Foreskin keratinocyte (primary cell): ENCODE measurements at places on chromosomes 12 and 14. TPM values are rescaled to one million over a fixed set of nuclear protein-coding genes. Genes with fewer than 3 reads are reported as not detected.

The TPH2 gene
- total RNA-seq = not detected in 2 replicates

The NKX2-1 gene
- not detected in 2 replicates for total RNA-seq

The SMCO3 gene
- not detected in 2 replicates for total RNA-seq

The LIN7A gene
- not detected in 2 replicates for total RNA-seq

The ASIC1 gene
- total RNA-seq = 3.3 and 4.3 TPM in 2 replicates

The PPP4R4 gene
- 4.4 and 6.7 TPM in 2 replicates for total RNA-seq

The SCNN1A gene
- total RNA-seq = 1.1 and 3.2 TPM in 2 replicates

The NTN4 gene
- total RNA-seq = 8.9 and 9.5 TPM in 2 replicates

The GLI1 gene
- 2.8 and 3.8 TPM in 2 replicates for total RNA-seq

The MDGA2 gene
- total RNA-seq = not detected in 2 replicates

GRCh38 chr12:130680451-130680990 lies 35.6 kb downstream of the RIMBP2 start:
- DNase-seq = no peak

- no peak for DNase-seq
Measured at GRCh38 chr12:113565368-113565767, 93.7 kb upstream of the LHX5 start.

GRCh38 chr14:97874394-97874793 lies 1077.2 kb downstream of the VRK1 start:
- no peak for DNase-seq

DNA sequence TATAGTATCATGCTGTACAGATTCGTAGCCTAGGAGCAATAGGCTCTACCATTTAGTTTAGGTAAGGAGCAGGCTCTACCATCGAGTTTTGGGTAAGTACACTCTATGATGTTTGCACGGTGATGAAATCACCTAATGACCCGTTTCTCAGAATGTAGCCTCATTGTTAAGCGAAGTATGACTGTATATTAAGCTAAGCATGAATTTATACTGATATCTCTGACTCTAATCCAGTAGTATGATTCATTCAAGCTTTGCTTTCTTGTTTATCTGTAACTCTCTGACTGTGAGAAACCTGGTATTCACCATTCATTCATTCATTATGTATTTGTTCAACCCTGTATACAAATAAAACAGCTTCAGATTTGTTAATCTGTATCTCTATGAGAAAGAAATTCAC lies 283.9 kb upstream of the PRICKLE1 start:
- DNase-seq = no peak

DNA sequence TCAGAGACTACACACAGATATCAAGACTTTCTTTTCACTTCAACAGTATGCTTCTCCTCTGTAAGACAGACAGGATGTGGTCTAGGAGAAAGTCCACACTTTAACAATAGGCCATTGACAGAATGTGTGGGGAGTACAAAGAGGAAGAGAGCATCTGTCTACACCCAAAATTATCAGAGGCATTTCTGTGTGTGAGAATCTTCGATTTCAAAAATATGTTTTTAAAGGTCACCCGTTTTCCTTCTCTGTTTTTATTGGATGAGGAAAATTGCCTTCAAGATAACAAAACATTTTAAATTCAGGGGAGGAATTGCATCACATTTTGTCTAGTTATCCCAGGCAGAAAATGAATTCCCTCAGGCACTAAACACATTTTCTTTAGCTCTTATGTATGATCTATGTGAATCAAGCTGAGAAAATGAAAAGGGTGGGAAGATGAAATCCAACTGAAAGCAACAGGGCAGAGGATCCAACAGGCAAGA lies 16.4 kb downstream of the NAV3 start:
- DNase-seq = peak; percentile 53

DNA sequence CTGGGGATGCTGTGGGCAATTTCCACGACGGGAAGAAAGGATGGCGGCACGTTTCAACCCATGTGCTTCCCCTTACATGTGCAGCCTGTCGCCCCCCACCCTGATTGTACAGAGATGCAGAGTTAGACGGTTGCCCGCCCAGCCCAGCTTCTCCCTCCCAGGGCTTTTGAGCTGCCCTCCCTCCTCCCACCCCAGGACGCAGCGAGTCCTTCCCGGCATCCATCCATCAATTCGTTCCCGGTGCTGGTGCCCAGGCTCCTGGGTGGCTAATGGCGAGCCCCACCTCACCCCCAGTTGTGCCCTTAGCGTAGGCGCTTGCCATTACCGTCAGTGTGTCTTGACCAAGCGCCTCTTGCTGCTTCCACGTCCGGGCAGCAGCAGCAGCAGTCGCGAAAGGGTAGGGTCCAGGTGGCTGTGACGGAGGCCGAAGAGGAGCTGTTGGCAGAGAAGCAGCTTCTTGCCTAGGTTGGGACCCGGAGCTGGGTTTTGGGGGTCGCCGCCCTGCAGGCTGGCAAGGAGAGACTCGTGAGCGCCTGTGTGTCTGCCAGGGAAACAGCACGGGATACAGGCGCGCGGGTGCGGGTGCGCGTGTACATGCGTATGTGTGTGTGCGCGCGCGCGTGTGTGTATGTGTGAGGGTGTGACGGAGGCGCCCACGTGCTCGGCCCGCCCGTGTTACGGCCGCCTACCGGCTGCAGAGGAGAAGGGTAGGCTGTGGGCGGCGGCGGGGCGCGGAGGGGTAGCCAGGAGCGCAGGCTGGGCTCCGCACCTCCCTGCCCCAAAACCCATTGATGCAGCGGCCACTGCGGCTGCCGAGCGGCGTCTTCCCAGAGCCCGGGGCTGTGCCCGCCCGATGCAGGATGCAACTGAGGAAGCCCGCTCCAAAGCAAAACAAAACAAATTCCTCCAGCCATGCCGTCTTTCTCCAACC lies at the start of gene SLC6A15:
Gene SLC6A15, minus strand, starts transcription at position 602 of the 931 bp plus-strand sequence. CDS start 20,679 bp downstream, outside the sequence.
- peak; percentile 70 for DNase-seq

DNA sequence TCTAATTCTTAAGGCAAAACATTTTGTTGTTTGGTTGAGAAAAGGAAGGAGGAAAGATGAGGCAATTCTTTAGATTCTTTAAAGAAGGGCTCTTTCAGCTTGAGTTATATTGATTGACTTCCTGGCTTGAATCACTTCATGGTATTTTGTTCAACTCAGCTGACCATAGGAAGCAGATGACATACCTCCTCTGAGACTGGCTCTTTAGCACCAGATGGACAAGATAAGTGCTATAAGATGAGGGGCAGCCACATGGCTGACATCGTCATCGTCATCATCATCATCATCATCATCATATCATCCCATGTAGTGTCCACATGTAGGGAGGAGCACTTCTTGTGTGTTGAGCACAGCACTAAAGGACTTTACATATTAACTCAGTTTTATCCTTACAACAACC lies 81.3 kb downstream of the SSPN start:
- no peak for DNase-seq

DNA sequence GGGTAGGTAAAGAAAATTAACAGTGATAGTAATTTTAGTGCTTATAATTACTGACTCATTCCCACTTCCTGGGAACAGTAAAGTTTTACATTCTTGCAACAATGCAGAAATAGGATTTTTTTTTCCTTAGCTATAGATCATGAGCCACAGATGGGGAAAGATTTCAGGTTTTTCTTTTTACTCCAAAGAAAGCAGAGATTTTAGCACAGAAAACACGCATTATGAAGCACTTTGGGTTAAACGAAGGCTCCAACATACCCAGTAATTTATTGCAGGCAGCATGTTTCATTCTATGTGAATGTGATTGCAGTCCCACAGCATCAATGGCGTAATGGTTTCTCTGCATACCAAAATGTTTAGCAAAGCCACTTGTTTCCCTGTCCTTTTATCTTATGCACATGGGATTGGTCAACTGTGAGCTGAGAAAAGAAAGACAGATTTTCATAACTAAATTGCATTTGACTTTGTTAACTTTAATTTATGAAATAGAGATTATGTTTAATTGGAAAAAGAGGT lies 124.6 kb upstream of the E2F7 start:
- peak; percentile 81 for DNase-seq

GRCh38 chr14:77707355-77707723 lies 484 bp downstream of the ALKBH1 start:
- DNase-seq = peak; percentile 22

- no peak for DNase-seq
Measured at GRCh38 chr12:108447168-108447832, 67.8 kb upstream of the FICD start.

DNA sequence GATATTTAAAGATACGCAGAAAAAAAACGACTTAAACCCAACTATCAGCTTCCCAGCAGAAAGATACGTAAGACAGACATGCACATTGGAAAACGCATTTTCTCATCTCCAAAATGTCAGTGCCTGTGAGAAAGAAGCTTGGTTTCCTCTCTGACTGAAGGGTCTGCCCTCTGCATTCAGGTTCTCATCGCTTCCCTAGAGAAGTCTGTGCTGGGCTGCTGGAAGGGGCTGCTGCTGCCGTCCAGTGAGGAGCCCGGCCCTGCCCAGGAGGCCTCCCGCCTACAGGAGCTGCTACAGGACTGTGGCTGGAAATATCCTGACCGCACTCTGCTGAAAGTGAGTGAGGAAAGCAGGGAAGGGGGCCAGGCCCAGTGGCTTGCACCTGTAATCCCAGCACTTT lies 4.7 kb upstream of the PFDN5 start:
- no peak for DNase-seq

DNA sequence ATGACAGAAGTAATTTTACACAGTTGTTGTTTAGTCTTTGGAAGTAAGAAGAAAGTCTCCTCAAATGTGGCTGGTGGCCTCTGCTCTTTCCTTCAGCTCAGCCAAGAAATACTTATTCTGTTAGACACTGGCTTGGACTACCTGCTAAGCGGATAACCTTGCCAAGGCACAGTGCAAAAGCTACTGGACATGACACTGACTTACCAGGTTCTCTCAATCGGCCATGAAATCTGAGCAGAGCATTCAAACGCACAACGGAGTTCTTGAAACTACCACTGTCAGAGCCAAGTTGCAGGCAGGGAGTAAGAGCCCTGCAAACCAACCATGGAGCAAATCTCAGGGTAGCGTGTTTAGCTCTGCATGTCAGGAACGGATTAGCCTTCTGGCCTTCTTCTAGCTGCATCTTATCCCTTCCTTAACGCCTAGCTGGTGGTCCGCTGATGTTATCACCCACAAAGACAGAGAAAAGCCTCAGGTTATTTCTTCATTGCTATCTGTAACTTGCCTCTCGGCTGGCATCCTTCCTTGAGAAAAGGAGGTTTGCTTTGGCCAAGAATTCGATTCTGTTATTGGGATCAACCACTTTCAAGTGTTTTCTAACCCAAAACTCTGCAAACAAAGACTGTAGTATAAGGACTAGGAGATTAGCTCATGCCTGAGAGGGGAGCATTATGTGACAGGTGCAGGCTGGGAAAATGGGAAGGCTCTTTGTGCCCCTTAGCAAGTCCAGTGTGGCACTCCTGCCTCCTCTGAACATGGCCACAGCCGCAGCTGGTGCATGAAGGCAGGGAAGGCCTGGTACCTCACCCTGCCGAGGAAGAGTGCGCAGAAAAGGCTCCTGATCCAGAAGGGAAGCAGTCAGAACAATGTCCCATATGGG lies 223.4 kb downstream of the GLT1D1 start:
- no peak for DNase-seq

DNA sequence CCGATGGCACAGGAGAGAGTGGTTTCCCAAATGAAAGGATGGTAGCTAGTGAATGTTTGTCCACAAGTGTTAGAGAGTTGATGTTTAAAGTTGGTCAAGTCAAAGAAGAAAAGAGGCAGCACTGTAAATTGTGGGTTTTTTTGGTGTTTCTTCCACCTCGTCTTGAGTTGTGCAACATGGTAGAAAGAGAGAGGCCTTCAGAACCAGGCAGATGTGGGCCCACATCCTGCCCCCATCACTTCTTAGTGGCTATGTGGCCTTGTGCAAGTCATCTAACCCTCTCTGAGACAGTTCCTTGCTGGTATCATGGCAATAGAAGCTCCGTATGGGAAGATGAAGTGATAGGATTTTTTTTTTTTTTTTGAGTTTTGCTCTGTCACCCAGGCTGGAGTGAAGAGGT lies 60.8 kb downstream of the NDUFA12 start:
- DNase-seq = no peak

DNA sequence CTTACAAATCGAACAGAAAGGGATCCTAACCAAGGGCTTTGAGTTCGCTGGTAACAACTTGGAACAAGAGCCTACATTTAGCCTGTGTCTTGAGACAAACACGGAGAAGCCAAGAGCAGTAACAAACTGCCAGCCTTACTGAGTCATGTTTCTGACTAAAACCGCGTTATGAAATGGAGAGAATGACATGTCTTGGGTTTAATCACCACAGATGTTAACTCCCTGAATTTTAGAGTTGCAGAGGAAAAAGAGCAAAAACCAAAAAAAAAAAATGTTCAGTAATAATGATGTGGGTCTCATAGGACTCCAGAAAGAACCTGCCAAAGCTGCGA lies 1.0 kb downstream of the BLTP3B start:
- peak; percentile 72 for DNase-seq
